ENCODE measurements at places on chromosomes 7 and 10.

GRCh38 chr7:146874722-146875121, 758.1 kb downstream of the CNTNAP2 start:
- no peak for DNase-seq

DNA sequence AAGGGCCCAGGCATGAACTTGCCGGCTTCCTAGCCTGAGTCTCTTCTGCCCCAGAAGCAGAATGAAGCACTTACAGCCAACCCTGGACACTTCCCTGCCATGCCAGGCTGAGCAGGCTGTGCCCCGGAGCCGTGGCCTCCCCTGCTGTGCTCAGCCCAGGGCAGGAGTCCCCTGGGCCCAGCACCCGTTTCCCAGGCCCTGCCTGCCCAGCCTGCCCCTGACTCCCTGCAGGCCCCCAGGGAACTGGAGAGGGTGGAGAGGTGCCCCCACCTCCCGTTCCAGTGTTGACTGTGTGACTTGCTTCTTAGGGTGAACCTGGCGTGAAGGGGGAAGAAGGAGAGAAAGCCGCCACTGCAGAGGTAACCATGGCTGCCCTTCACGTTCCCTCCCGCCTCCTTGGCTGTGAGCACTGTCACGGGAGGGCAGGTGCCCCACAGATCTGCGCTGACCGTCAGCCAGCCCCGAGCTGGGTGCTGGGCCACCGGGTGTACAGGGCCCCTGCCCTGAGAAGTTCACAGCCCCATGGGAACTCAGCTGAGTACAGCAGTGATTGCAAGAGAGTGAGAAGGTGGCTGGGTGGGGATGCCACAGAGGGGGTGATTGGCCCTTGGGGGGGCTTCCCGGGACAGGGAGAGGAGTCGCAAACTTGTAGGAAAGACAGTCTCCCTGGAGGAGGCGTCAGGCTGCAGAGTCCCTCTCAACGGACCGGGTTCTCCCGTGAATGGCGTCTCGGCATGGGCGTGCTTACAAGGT, 75.9 kb downstream of the MYL10 start:
- no peak for DNase-seq

GRCh38 chr7:156735851-156736250, 95.3 kb downstream of the RNF32 start:
- no peak for DNase-seq

GRCh38 chr7:18306696-18307095, 188.9 kb upstream of the HDAC9 start:
- DNase-seq: no peak

DNA sequence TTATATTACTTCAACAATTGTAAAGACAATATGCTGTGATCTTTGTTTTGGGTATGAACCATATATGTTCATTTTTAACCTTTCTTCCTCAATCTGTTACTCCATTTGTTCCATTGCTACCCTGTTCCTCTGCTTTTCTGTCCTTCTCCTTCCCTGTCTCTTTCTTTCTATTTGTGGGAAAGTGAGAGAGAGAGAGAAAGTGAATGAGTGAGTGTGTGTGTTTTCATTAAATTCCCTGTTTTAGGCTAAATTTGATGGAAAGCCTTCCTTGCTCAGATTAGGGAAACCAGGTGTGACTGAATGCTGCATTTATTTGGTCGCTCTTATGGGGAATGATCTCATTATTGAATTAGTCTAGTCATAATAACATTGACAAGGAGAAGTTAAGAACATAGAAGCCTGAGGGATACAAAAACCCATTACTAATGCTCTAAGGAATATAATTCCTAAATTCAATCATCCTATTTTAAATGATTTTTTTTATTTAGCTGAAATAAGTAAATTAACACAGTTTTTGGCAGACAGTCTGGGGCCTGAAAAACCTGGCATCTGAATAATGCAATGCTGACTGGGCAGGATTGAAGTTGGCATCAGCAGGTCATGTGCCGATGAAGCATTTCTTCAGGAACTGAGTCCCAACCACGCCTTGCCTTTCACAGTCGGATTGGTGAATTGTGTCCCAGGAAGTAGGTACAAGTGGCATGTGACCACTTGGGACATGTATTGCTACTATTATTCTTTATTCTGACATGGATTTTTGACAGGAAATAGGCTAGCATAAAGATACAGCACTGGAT, 117.6 kb upstream of the LRGUK start:
- DNase-seq: no peak

DNA sequence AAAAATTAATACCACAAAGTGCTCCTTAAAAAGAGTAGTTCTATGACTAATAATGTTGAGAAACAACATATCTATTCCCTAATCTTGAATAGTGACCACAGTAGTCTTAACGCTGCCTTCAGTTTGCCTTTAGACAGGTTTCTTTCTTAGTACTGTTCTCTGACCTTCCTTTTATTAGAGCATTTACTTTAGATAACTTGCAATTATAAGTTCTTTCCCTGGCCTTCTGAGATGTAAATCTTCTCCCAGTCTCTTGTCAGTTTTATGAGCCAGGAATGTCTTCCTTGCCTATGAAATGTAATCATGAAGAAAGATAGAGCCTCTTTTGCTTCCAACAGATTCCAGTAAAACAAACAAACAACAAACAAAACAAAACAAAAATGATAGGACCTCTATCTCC, 1119.8 kb upstream of the LRRTM3 start:
- DNase-seq: no peak

DNA sequence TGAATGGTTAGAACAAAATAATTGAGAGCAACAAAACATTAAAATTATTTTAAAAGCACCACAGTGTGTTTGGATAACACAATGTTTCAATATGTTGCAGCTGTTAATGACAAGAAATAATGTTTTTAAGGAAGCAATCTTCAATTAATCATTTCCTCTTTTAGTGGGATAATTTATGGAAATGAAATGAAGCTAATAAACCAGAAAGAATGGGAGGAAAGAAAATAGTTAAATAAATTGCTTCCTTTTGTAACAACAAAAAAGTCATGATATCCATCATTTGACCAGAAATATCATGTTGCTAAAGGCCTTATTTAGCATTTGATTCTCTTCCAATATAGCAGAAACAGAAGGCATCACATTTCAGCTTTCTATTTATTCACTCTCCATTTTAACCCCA, 224.5 kb downstream of the SEMA3A start:
- no peak for DNase-seq

DNA sequence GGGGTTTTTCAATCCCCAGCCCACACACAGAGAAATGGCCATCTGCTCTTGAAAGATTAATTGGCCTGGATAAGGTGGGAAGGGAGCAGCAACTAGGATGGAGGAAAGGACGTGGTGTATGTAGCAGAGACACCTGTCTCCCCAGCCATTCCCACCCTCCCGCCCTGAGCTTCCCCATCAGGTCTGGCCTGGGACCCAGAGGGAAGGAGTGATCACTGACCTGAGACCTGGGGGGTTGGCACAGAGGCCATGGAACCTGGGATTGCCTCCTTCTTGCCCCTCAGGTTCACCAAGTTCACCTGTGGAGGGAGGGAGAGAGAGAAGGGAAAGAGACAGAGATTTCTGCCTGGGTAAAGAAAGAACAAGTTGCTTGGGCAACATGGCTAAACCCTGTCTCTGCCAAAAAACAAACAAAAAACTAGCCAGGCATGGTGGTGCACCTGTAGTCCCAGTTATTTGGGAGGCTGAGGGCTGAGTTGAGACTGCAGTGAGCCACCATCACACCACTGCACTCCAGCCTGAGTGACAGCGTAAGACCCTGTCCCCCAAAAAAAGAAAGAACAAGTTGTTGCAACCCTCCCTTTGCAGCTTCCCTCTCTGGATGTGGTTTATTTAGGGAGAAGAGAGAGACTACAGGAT, 11.3 kb upstream of the TRPV6 start:
- no peak for DNase-seq

GRCh38 chr10:29012926-29013554, 275.8 kb upstream of the LYZL1 start:
- DNase-seq: no peak

GRCh38 chr10:124049484-124049883, 43.9 kb downstream of the CHST15 start:
- no peak for DNase-seq

- DNase-seq: no peak
Measured at GRCh38 chr10:51137756-51138529, 63.7 kb downstream of the PRKG1 start.

DNA sequence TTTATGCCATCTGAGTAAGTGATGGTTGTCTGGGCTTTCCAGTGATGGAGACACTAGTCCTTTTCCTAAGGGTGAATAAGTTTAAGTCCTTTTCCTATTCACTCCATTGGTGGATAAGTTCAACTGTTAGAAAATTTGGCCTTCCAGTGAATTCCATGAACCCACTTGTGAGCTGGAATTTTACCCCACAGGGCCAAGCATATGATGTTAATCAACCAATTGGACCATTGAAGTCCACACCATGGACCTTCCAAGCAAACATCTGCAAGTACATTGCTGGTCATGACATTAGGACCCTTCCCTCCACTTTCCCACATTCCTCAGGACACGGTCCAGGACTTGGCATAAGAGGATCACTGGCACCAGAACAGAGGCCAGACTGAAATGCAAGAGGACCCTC, 381.4 kb downstream of the RPS24 start:
- DNase-seq: no peak

Data from NT2/D1 (cell line).